MCF 10A (cell line): ENCODE measurements at places on chromosomes 4 and X. TPM values are rescaled to one million over a fixed set of nuclear protein-coding genes. Genes with fewer than 3 reads are reported as not detected.
A peak's percentile ranks its signal among the peaks of the same experiment; 100 is the strongest.

DNA sequence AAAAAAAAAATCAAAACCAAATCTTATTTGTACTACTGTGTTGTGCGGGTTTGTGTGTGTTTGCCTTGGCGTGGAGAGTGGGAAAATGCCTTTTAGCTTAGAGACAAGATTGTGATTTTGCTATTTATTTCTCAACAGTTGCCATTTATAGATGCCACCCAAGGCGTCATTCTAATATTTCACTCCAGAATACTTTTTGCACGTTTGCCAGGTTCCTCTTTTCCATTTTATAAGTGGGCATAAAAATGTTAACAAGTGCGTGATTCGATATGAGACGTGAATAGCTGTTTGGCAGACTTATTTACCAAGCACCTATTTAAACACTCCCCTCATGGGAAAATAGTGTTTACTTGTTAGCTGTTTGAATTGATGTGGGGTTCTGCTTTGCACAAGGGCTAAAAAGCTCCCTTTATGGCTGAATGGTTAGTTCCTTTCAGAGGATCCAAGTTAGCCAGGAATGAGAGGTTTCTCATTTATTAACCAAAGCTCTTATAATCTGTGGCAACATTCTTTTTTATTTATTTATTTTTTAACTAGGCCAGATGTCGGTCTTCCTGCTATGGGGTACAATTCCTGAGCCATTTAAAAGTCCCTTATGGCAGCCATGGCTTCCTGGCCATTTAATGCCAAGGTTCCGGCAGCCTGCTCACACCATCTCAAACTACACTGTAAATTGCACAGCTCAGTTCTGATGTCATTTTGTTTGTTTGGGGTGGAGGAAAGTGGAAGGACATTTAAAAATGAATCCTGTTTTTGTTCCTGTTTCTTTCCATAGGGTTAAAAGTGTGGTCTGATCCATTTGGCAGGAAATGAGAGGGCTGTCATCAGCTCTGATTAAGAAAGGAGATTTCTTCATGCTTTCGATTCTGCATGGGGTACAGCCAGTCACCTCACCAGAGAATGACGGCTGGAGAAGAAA, 14.6 kb downstream of the SMIM20 start:
- no peak for DNase-seq

DNA sequence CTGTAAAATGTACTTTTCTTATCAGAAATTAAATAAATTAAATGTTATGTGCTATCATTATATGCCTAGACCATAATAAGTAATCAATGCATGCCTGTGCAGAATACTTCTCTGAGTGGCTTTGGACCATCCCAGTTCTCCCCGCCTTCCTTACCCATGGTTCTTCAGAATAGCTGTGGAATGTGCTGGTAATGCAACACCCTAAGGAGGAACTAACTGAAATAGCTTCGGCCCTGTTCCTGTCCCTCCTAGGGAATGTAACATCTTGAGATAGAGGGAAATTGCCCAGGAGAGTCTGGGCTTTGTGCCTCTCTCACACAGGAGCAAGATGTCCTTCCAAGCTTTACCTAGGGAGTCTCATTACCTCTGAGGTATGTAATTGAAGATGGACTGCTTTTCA, 693.6 kb upstream of the HS3ST1 start:
- no peak for DNase-seq

DNA sequence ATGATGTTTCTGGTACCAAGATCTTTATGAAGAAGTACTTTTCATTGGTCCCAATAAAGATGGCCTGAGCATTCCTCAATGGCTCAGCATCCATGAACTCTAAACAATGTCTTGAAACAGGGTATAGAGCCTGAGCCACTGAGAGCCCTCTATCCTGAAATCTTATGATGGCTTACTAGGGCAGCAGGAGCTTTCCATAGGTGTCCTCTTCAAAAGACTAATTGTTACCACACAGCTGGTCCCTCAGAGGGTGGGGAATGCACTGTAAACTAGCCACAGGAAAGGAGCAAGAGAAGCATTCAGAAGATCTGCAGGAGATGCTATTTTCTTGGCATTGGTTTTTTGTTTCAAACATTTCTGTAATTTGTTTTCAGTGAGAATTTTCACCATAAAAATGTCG, 5.6 kb upstream of the BANK1 start:
- no peak for DNase-seq

Gene DEFB131A
- not detected in 2 replicates for total RNA-seq

DNA sequence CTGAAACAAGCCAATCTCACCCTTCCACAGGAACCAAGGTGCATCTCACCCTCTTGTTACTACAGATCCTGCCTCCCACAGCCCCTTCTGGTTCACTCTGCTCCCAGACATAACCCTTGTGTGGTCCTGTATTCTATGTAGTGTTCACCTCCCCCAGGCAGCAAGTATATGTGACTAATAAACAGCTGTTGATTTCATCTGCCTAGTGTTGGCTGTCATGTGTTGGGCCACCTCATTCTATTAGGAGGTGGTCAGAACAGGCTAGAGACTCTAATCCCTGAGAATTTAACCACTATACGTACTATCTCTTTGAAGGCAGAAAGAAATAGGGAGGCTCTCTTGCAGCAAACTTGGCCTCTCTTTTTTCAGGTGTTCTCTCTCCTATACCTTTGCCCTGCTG, 134.3 kb upstream of the RPL34 start:
- DNase-seq: no peak

GRCh38 chrX:121958886-121959285, 911.5 kb downstream of the GLUD2 start:
- DNase-seq: no peak

DNA sequence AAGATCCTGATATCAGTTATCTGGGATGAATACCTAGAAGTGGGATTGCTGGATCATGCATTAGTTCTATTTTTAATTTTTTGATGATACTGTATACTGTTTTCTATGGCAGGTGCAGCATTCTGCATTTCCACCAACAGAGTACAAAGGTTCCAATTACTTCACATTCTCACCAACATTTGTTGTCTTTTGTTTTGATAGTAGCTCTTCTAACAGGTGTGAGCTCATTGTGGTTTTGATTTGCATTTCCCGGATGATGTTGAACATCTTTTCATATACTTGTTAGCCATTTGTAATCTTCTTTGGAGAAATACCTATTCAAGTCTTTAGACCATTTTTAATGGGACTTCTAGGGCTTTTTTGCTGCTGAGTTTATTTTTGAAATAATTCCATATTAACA, 139.2 kb upstream of the AMOT start:
- DNase-seq: no peak

Gene P2RY4
- 0.20 TPM in 1 of 2 replicates, not detected in the other for total RNA-seq

DNA sequence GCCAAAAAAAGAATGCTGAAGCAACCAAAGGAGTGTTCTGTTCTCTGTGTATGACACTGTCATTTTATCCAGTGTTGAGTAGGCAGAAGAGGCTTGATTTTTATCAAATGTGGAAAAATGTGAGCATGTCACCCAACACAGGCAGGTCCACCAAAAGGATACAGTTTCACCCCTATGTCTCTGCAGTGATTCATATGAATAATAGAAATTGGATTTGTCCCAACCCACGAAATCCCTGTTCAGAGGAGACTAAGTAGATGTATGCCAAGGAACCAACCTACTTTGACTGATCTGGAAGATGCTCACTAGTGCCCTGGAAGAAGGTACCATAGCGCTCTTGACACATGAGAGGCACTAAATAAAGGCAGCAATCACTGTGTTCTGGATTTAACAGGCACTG, 72.5 kb downstream of the FGF13 start:
- peak; percentile 1 for DNase-seq

Gene ADH1C
- total RNA-seq: not detected in 2 replicates

- no peak for DNase-seq
These were observed 133.5 kb upstream of the NDST3 start for GRCh38 chr4:117900832-117901231.

DNA sequence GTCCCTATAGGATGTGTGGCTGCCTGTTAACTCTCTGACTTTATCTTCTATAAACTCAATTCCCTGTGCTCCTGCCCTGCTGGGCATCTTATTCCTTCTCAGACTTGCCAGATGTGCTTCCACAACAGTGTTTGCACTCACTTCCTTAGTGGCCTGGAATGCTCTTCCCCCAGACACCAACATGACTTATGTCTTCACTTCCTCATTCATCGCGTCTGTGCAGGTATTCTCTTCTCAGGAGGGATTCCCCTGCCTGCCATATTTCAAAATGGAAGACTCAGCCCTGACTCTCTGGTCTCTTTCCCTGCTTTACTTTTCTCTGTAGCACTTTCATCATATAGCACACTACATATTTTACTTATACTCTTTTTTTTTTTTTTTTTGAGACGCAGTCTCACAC, 344.0 kb downstream of the CENPC start:
- DNase-seq: no peak

- no peak for DNase-seq
These were observed 933 bp downstream of the CNKSR2 start for GRCh38 chrX:21374994-21375707.

- peak; percentile 30 for DNase-seq
These were observed 131.3 kb upstream of the AP1S2 start for GRCh38 chrX:15985937-15986336.

- no peak for DNase-seq
These were observed 200.6 kb downstream of the APBB2 start for GRCh38 chr4:41013746-41014145.

Gene ASB5
- total RNA-seq: not detected in 2 replicates

DNA sequence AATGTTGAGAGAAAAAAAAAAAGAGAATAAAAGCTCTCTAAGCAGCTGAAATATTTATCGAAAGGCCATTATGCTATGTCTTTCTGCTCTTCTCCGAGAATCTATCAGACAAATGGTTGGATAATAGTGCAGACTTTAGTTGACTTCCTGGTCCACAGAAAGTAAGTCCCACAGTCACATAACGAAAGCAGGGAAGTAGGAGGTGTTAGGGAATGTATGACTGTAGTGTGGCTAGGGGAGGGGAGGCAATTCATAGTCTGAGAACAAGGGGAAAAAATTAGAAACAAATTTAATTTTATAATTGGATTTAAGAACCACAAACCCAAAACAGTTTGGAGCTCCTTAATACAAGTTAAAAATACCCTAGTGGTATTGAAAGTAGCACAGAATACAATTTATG, 79.7 kb upstream of the VEGFC start:
- DNase-seq: no peak

GRCh38 chr4:158172261-158173258, at the start of gene GASK1B:
TSS of gene GASK1B (minus strand) at chr4:158173025. CDS start at chr4:158171375, 1,650 bp downstream.
- DNase-seq: peak; percentile 68

- DNase-seq: no peak
These were observed 31.0 kb upstream of the C4orf50 start for GRCh38 chr4:6049278-6049677.

Gene LRP2BP
- 0.64 and 0.70 TPM in 2 replicates for total RNA-seq

- DNase-seq: peak; percentile 33
These were observed 34.9 kb downstream of the ELOVL6 start for GRCh38 chr4:110163327-110164069.

GRCh38 chr4:67549123-67549522, 3.8 kb upstream of the CENPC start:
- DNase-seq: peak; percentile 48

- DNase-seq: peak; percentile 24
These were observed 17.1 kb upstream of the BMP15 start for GRCh38 chrX:50893466-50893865.

Gene BMP3
- not detected in 2 replicates for total RNA-seq

DNA sequence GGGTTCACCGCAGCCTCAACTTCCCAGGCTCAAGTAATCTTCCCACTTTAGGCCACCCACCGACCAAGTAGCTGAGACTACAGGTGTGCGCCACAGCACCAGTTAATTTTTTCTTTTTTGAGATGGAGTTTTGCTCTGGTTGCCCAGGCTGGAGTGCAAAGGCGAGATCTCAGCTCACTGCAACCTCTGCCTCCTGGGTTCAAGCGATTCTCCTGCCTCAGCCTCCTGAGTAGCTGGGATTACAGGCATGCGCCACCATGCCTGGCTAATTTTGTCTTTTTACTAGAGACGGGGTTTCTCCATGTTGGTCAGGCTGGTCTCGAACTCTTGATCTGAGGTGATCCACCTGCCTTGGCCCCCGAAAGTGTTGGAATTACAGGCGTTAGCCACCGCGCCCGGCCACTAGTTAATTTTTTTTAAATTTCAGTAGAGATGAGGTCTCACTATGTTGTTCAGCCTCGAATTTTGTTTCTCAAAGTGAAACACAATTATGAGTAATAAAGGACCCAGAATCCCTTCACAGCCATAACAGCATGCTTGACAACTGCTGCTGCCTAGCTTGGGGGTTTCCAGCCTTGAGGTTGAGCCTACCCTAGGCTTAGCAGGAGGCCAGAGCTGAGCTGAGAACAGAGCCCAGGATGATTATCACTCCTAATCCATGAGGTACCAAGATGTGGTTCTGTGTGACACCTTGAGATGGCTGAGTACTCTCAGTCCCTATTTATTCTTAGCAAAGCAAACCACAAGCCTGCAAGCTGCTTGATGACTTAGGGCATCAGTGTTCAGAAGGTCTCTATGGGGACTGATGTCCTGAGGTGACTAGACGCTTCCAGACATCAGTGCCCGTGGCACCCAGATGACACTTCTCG, 41.6 kb upstream of the NKRF start:
- no peak for DNase-seq

DNA sequence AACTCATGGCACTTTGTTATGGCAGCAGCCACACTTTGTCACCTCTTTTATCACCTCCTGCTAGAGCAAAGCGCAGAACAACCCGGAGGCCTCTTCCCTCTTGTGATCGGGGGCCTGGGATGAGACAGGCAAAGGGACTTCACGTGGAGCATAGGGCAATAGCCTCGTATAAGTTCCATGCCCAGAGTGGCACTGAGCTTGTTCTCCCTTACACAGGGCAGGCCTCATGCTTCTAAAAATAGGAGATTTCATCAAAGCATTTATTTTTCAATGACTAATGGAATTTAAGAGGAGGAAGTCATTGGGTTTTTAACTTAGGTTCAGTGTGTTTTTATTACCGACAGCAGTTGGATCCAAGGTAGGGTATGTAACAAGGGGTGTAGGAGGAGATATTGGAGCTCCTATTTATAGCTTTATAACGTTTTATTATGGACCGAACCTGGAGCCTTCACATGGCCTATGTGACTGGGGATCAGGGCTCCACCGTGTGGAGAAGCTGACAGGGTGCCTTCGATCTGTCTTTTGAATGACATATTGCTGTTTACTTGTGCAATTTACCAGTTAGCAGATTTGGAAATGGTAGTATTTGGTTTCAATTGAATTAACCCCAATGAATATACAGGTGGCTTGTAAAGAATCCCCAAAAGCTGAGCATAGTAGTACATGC, 93.8 kb downstream of the SLC2A9 start:
- DNase-seq: no peak
